Endothelial cell of umbilical vein (primary cell): ENCODE measurements at places on chromosomes 1 and 21.
A peak's percentile ranks its signal among the peaks of the same experiment; 100 is the strongest.

GRCh38 chr1:211639475-211640300 lies 35.7 kb downstream of the NEK2 start:
- DNase-seq: peak; percentile 96

DNA sequence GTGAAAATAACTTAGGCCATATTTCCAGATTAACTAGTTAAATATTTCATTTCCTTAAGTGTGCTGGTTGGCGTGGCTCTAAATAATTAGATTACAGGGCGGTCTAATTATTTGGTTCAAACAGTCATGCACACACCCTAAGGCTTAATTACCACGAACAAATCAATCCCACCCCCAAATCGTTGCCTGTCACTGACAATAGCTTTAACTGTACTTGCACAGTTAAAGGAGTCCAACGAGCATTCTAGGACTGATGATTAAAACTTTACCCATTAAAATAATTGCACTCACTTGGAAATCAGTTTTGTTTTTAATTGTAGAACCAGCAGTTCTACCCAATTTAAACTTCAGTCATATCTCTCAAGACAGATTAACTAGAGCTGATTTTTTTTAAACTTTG lies 1.5 kb upstream of the POU2F1 start:
- DNase-seq: no peak

GRCh38 chr21:30251781-30252180 lies 31.0 kb downstream of the KRTAP24-1 start:
- no peak for DNase-seq

GRCh38 chr1:234330843-234331215 lies 42.4 kb upstream of the COA6 start:
- DNase-seq: no peak

DNA sequence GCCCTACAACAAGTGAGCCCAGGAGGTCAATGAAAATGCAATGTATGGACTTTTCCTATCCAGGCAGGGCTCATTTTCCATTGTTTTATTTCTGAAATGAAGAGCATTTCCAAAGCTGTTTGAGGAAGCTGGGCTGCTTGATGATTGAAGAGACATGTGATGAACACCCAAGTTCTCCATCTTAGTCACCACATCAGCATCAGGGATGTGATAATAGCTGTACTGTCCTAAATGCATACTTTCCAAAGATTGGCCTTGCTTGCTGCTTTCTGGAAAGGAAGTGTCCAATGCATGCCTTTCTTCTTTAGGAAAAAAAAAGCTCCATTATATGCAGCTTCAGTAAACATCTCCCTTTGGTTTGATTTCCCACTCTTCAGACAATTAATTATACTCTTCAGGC lies 425.9 kb upstream of the RUNX1 start:
- DNase-seq: peak; percentile 18
